Mesendoderm (in vitro differentiated cells): ENCODE measurements at places on chromosomes 1 and 21.

- no peak for DNase-seq
Measured at GRCh38 chr1:228140724-228141225, 696 bp downstream of the GUK1 start.

DNA sequence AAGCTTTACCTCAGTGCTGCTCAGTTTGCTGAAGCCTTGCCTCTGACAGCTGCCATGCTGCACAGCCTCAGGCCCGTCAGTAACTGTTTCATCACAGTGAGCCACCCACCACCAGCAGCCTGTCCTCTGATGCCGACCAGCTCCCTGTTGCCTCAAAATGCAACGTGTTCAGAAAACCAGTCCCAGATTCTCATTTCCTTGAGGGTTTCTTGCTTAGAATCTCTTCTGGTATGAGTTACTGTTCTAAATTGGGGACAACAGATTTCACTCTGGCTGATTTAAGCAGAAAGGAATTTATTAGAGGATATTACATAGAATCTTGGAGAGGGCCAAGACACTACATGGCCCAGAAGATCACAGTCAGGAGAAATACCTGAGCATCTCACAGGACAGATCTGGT lies 11.0 kb downstream of the UBL4B start:
- DNase-seq = no peak

- DNase-seq = no peak
Measured at GRCh38 chr1:168485048-168485447, 58.7 kb downstream of the XCL2 start.

GRCh38 chr1:65208563-65208973 lies 60.6 kb downstream of the AK4 start:
- no peak for DNase-seq

- DNase-seq = no peak
Measured at GRCh38 chr1:36148821-36149236, 457 bp downstream of the TRAPPC3 start.

DNA sequence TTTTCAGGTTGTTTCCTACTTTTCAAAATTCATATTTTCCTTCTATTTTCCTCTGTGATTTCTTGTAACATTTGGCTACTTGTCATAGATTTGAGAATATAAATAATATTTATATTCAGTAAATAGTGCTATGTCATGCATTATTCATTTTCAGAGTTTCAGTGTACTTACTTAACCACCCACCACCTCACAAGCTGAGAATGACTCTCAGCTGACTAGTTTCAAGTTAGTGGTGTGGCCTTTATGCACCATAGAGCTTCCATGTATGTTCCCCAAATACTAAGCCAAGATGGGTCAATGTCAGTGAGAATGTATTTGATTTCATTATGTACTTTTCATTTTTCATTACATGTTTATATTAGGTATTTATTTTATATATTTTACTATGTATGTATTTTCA lies 56.9 kb upstream of the RGS1 start:
- no peak for DNase-seq

DNA sequence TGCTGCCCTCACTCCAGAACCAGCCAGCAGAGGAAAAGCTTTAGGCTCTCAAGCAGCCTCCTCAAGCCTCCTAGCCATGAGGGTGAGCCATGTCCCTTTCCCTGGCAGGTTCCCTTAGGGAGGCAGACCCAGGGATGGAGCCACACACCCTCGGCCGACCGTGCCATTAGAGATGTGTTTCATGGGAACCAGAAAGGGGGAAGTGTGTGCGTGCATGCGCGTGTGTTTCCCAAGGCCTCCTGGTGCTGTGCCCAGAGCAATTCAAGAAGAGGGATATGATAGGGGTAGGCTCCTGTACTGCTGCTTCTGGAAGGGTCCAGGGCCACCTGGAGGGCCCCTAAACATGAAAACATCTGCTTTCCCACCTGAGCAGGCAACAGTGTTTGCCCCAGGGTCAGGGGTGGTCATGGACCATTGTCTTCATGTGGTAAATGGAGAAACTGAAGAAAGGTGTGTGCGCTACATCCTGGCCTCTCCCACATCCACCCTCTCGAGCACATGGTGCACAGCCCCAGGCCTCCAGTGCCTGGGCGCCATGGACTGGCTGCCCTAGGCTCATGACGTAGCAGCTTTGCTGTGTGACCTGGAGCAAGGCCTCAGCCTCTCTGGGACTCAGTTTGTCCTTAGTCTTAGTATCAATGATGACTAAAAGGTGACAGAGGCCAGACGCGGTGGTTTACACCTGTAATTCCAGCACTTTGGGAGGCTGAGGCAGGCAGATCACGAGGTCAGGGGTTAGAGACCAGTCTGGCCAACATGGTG lies 48.1 kb downstream of the SYF2 start:
- no peak for DNase-seq

DNA sequence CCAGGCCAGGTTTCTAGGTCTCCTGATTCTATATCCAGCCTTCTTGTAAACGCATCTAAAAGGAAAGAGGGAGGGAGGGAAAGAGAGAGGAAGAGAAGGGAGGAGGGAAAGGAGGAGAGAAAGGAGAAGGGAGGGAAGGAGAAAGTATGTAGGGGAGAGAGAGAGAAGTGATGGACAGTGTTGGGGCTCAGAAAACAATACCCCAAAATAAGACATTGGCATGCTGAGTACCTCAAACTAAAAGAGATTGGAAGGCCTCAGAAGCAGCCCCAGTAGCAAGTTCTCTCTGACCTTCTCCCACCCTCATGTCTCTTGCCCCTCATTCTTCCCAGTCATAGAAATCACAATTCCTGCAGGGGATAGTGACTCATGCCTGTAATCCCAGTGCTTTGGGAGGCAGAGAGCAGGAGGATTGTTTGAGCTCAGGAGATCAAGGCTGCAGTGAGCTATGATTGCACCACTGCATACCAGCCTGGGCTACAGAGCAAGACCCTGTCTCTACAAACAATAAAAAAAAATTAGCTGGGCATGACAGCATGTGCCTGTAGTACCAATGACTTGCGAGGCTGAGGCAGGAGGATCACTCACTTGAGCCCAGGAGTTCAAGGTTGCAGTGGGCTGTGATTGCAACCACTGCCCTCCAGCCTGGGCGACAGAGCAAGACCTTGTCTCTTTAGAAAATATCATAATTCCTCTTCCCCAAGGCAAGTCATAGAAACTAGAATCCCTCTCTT lies 51.2 kb downstream of the DNTTIP2 start:
- peak; percentile 66 for DNase-seq

DNA sequence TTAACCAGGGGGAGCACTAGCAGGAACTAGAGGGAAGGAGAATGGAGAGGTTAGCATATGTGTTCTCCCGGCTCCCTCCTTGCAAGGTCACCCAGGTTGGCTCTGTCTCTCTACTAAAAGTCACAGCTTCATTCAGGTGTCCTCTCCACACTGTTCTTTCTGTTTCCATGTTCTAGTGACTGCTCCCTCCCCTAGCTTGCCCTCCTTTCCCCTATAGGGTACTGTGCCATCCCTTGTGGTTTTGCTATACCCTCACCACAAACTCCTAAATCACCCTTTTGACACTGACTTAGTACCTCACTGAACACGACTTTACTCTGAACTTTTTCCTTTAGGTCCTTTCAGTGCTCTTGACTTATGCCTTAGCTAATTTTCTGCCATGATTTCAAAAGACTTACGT lies 389.3 kb downstream of the ST6GALNAC3 start:
- DNase-seq = no peak

- DNase-seq = no peak
Measured at GRCh38 chr1:180762796-180763195, 131.0 kb downstream of the XPR1 start.

GRCh38 chr1:30371179-30371788 lies 352.1 kb downstream of the MATN1 start:
- DNase-seq = no peak

DNA sequence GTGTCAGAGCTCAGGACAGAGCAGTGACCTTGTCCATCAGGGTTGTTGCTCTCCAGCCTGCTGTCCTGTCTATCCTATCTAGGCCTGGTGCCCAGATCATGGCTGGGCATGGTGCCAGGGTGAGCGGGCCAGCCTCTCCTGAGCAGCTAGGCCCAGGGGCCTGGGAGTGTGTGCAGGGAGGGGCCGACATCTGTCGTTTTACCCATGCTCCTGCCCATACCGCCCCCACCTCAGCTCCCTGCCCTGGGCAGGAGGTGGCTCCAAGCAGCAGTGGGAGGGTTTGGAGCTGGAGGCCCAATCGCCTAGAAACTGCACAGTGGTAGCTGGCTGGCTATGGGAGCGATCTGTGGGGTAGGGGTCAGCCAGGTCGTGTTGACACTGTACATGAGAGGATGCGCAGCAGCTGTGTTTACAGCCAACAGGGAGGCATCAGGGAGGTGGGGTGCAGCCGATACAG lies 6.5 kb downstream of the INSRR start:
- no peak for DNase-seq

DNA sequence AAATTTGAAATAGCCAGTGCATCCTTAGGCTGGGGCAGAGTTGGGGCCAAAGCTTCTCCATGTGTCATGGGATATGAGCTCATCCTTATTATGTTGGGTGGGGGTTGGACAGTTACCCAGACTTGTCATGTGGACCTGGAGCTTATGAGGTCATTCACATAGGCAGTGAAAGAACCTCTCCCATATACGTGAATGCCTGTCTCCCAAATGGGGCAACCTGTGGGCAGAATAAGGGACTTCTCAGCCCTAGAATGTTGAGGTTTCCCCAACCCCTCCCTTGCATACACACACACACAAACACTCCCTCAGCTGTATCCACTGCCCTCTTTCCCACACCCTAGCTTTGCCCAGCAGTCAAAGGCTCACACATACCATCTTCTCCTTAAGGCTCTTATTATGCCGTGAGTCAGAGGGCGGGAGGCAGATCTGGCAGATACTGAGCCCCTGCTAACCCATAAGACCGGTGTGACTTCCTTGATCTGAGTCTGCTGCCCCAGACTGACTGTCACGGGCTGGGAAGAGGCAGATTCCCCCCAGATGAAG lies 2.3 kb upstream of the IVL start:
- DNase-seq = peak; percentile 85

GRCh38 chr1:154742606-154743005 lies 127.5 kb downstream of the KCNN3 start:
- DNase-seq = no peak

DNA sequence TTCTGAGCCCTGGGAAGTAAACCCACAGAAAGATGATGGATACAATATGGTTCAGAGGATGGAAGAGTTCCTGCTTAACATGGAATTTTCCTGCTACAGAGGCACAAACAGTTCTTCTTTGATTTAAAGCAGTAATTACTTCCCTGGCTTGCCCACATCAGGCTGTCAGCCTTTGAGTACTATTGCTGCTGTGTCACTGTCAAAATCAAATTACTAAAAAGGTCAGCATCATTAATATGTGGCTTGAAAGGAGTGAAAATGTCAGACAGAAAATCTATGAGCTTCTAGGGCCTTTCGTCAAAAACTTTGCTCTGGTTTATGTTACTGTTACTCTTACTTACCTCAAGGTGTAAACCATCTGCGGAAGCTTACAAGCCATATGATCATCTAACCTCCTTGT lies 98.6 kb upstream of the DPT start:
- DNase-seq = no peak

DNA sequence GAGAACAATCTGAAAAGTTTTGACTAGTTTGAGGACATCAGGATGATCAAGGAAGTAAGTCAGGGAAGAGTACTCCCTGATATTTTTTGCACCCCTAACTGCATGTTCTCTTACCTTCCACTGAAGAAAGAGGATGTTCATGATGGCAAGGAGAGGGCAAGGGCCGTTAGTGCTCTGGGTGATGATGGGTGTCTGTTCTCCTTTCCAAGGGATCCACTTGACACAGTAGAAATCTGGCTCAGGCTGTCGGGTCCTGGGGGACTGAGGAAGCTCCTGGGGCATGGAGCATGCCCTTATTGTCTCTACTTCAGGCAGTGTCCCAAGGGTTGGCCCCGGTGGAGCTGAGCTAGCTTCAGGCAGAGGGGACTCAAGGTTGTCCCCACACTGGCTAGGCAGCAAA lies 4.7 kb downstream of the MINDY1 start:
- DNase-seq = no peak

GRCh38 chr1:196677781-196678509 lies 26.1 kb downstream of the CFH start:
- no peak for DNase-seq

DNA sequence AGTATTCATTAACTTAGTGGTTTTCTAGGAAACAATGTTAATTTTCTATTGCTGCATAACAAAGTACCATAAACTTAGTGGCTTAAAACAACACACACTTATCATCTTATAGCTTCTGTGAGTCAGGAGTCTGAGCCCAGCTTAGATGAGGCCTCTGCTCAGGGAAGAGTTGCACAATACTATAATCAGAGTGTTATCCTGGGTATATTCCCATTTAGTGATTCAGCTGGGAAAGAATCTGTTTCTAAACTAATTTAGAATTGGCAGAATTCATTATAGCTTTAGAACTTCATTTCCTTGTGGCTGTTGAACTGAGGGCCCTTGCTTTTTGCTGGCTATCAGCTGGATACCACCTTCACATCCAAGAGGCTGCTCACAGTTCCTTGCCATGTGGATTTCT lies 515.5 kb downstream of the BRINP3 start:
- no peak for DNase-seq

DNA sequence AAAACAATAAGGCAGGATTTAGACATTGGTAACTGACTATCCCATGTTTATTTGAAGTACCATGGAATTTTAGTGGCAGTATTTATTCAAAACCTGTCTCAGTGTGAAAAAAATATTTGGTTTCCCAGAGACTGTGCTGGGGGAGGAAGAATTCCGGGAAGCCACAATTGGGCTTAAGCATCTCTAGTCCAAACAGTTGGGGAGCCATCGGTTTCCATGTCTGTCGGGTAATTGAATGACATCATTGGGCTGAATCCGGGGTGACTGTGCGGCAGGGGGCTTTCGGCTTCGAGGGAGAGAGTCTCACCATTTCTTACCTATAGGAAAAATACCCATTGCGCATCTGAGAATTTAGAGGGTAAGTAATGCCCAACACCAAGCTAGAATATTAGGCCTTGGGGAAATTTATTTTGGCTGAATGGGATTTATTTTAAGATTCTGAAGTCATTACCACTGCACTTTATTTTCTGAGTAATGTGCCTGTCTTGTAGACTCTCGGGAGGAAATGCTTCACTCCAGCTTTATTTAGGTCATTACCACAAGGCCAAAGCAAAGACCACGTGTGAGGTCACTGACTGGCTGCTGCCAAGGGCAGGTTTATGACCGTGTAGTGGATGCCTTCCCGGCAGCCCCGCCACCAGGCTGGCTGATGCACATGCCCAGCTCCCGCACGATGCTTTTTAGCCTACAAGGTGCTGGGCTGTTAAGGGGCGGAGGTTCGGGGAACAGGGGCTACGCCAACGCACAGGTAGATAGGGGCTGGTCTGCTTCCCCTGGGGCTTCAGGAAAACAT lies 23.1 kb upstream of the UMODL1 start:
- no peak for DNase-seq

DNA sequence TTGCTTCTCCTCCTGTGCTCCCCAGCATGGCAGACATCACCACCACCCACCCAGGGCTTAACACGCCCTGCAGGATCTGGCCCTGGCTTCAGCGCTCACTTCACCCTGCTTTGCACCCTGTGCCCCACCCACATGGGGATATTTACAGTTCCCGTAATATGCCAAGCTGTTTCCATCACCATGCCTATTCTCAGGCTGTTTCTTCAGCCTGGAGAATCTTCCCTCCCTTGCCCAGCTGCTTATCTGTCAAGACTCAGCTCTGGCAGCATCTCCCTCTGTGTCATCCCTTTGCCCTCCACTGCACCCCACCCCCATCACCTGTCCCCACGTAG lies 3.6 kb upstream of the AHCYL1 start:
- DNase-seq = no peak

- no peak for DNase-seq
Measured at GRCh38 chr1:109046671-109047070, 4.8 kb upstream of the WDR47 start.
